Stimulated activated naive B cell treated with anti-CD40 and anti-IgM and Interleukin-4, amounts not matched to agents 10 μg/mL and 1 μg/mL and 100 μg/mL, for 72 hours (primary cell): ENCODE measurements at places on chromosomes 1 and 21.

DNA sequence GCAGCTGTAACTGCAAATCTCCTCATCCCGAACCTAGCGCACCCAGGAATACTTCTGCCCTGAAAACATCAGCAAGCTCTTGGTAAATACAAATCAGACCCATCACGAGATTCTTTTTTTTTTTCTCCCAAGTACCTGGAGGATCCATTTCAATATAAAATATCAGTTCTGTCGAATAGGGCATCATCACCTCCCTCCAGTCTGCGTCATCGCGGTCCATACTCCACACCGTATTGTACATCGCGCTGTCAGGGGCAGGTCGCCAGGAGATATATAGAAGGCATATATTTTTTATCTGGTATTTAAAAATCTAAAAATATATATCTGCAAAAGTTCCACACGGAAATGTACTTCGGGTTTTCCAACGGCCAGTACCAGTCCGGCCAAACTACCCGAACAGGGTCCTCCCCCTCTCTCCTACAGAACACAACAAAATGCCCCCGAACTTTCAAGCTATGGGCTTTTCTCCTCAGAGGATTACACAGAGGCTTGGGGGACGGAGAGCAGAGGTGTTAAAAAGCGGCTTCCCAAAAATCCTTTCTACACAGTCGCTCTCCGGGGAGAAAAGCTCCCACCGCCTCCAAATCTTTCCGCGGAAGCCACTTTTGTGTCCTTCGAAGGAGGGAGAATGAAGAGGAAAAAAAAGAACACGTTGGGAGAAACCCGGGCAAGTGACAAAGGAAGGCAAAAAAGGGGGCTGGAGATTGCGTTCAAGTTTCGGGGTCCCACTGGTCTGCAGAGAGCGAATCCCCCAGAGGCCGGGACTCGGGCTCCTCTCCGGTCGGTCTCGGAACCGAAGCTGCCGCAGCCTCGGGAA lies 509 bp downstream of the PIK3R3 start:
- DNase-seq, result peak; percentile 13

GRCh38 chr1:55626326-55626725 lies 411.2 kb upstream of the USP24 start:
- DNase-seq, result no peak

DNA sequence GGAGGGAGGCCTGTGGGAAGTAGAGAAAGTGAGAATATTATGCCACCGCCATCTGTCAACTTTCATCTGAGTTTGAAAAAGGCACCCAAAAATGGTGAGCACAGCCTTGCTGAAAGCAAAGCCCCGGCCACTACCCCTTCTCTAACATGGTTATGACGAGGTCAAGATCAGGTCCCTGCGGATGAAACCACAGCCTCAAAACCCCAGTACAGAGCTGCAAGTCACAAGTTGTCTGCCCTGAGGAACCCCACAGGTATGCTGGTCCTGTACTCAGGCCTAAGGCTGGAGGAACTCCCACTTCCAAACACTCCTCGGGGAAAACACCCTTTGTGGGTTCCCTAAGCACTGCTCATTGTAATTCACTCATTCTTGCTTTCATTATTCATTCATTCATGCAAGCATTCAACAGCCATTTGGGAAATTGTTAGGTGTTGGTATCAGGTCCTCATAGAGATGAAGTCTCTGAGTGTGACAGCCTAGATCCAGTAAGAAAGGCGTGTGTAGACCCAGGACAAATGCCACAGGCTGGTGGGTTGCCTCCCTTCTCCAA lies 216.6 kb upstream of the EDN2 start:
- no peak for DNase-seq

- DNase-seq, result no peak
Observed at GRCh38 chr1:28927648-28928313, 13.4 kb downstream of the EPB41 start.

GRCh38 chr1:84174051-84174556 lies 30.0 kb downstream of the PRKACB start:
- DNase-seq, result no peak

GRCh38 chr1:214902636-214903320 lies 179.8 kb upstream of the KCNK2 start:
- no peak for DNase-seq
